ENCODE measurements at places on chromosomes 7 and 10.
A peak's percentile ranks its signal among the peaks of the same experiment; 100 is the strongest.

DNA sequence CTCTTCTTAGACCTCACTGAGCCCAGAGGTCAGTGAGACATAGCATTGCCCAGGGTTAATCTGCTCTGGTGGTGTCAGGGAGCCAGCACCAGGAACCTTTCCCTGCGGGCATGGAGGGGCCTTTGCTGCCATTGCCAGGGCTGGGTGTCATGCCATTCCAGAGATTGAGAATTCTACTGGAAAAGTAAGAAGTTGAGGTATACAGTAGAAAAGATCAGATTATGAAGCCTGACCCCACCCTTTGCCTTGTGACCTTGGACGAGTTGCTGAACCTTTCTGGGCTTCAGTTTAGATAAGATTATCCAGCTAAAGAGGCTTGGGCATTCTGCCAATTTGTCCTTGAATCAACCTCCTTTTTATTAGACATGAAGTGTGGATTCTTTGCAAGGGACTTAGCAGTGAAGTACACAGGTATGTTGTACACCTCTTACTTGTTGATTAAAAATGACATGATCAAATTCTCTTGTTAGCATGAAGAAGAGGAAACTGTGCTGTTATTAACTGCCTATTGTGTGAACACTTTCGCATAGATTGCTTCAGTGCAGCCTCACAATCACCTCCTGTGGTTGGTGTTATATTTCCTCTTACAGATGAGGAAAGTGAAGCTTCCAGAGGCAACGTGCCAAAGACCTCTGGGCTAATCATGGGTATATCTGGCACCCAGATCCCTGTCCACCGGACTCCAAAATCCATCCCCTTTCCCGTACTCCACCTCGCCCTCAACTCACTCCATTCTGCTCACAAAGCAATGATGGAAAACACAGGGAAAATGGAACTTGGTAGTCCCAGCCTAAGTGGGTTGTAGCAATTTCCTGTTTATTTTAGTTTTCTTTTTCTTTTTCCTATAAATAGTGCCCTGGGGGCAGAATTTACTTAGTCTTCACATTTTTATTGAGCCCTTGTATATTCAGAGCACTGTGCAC lies 151.3 kb downstream of the CAMK1D start:
- DNase-seq: no peak

- DNase-seq: no peak
Observed at GRCh38 chr7:150943453-150943814, 34.7 kb downstream of the KCNH2 start.

GRCh38 chr10:129057856-129058663 lies 409.0 kb upstream of the MGMT start:
- peak; percentile 37 for DNase-seq

DNA sequence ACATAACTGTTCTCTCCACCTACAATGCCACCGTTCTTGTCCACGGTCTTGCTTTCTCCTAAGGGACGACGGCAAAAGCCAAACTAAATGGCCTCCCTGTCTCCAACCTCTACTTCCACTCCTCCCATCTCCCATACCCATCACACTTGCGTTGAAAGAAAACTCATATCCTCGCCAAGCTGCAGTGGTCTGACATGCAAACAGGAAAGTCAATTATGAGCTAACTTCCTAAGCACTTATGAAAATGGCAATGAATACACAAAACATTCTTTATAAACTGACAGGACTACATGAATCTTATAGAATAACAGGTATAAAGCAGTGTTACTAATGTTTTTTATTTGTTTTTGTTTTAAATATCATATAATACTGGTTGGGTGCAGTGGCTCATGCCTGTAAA lies 46.4 kb downstream of the TYW1B start:
- no peak for DNase-seq

All from stimulated activated CD4-positive, alpha-beta T cell treated with anti-CD3 and anti-CD28 coated beads, Interleukin-1b, Interleukin-23, amount 100 ng/mL, for 48 hours (primary cell).